ENCODE measurements at places on chromosomes 2 and 18.

- peak; percentile 41 for DNase-seq
These were observed 6.5 kb upstream of the MTERF4 start for GRCh38 chr2:241108271-241109209.

DNA sequence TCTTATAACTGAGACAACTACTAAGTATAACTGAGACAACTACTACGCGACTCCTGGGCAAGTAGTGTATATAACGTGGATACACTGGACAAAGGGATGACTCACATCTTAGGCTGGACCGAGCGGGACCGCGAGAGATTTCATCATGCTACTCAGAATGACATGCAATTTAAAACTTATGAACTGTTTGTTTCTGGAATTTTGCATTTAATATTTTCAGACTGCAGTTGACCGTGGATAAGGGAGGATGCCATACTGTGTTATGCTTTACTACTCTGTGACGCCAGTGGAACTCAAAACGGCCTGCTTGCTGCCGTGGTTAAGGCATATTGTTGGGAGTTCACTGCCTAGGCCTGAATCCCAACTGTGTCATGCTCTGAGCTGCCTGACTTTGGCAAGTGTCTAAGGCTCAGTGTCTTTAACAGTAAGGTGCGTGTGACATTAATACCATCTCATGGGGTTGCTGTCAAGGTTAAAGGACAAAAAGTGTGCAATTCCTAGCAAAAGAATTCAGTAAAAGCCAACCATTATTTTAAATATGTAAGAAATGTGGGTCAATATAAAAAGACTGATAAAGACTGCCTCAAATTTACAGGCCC, 64.6 kb downstream of the BMP10 start:
- DNase-seq = no peak

GRCh38 chr2:164933671-164934189, 21.6 kb downstream of the SLC38A11 start:
- no peak for DNase-seq

GRCh38 chr18:29104227-29104626, 927.3 kb upstream of the CDH2 start:
- no peak for DNase-seq

GRCh38 chr2:125427721-125428315, 1228.1 kb upstream of the GYPC start:
- DNase-seq = no peak

GRCh38 chr18:35618289-35618688, 36.7 kb downstream of the GALNT1 start:
- DNase-seq = no peak

DNA sequence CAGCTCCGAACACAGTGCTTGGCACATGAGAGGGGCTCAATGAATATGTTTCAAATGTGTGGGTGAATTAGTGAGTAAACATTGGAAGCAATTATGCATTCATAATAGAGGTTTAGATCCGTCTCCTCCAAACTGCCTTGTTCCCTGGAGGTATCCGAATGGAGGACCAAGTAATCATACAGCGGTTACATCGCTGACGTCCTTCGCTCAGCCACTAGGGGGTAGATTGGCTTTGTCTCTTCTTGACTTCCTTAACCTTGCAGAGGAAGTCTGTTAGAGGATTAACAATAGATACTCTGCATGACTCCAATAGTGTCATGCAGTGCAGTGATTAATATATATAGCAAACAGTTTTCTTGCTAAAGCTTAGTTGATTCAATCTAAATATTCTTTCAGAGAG, 517.0 kb downstream of the PTPRM start:
- DNase-seq = no peak

GRCh38 chr2:27915191-27915590, 24.7 kb downstream of the BABAM2 start:
- DNase-seq = no peak

DNA sequence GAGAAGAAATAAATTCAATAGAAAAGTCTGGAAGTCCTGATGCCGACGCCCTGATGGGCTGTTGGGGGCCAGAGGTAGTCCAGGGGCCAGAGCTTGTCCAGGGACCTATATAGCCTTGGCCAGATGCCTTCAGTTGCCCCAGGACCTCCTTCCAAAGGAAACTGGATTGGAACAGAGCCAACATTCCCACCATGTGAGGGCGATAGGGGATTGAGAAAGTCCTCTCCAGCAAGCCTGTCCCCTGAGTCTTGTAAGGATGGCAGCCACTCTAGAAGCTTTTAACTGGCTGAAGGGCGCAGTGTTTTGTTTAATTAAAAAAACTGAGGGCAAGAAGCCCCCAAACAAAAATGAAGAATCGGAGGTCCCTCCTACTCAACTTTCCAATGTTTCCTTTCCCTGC, 54.9 kb upstream of the CDCA7 start:
- no peak for DNase-seq

GRCh38 chr2:2769481-2770431, 438.7 kb upstream of the MYT1L start:
- no peak for DNase-seq

DNA sequence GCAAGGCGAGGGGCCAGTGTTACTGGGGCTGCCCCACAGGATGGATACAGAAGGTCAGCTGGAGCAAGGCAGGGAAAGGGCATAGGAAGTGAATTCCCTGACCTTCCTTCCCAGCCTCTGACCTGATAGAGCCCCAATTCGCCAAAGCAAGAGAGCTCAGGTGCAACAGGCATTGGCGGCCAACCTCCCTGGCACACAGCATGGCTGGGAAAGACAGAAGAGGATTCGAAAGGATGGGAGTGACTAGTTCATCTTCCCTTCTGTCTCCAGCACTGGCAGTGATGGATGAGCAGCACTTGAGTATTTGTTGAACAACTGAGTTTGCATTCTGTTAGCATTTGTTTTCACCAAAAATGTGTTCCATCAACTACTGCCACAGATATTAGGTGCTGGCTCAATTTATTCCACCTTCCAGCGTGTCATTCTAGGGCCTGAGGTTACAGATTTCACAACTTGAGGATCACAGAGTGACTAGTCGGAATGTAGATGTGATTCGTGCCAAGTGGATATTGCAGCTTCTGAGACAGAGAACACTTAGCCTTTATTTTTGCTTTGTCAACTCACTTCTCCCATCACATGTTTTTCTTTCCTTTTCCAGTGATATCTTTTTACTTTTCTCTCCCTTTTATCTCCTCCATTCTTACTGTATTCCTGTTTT, 6.2 kb downstream of the COPS8 start:
- DNase-seq = no peak

DNA sequence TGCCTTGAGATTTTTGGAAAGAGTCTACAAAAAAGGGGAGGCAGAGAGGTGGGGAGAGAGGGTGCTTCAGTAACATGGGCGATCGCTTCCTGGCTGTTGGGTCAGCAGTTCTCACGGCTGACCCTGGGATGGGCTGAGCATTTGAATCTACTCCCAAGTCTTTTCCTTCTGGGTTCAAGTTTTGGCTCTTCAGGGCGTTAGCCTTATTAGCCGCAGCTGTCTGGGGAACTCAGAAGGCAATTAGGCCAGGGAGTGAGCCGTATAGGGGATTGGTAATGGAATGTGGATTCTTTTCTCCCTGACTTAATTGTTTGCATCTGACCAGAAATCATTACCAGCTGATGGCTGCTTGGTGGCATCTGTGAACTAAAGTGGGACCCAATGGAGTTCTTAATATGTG, 250.5 kb upstream of the SKOR2 start:
- no peak for DNase-seq

GRCh38 chr2:23050388-23050787, 334.6 kb upstream of the KLHL29 start:
- no peak for DNase-seq

- no peak for DNase-seq
These were observed 9.6 kb upstream of the ITPRIPL1 start for GRCh38 chr2:96315400-96316071.

DNA sequence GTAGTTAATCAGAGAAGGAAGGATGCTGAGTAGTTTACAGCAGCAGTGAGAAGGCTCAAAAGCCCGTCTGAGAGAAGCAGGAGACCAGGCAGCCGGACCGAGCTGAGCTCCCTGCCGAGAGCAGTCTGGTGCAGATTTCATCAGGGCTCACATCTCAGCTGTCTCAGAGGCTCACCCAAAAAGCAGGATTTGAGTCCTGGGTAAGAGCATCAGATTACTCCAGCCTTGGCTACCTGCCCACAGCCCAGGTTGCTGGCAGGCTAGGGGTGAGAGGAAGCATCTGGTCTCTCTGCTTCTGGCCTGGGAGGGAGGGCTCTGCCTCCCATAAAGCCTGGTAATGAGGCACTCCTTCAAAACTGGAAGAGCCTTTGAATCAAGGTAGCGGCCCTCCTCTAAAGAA, 140.5 kb downstream of the ST6GAL2 start:
- DNase-seq = no peak

DNA sequence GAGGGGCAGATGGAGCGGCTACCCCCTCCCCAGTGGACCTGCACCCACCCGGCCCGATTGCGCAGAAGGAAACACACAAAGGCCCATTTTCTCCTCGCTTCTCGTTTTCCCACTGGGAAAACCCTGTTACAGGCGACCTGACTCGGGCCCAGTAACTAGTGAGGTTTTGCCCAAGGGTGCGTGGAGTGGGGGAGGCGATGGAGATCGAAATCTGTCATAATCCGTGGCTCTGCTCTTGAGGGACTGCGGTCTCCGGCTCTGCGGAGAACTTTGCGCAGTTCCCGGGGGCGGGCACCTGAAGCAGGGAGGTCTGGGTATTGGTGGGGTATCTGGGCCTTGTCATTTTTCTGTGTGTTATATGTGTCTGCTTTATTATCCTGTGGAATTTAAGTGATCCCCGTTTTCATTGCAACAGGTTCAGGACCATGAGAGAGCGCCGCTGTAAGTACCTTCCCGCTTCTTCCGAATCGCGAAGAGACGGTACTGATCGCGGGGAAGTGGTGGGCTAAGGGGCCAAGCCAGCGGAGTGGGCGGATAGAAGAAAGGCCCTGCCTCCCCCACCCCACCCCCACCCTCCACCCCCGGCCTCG, 4.0 kb upstream of the HOXD4 start:
- DNase-seq = no peak

DNA sequence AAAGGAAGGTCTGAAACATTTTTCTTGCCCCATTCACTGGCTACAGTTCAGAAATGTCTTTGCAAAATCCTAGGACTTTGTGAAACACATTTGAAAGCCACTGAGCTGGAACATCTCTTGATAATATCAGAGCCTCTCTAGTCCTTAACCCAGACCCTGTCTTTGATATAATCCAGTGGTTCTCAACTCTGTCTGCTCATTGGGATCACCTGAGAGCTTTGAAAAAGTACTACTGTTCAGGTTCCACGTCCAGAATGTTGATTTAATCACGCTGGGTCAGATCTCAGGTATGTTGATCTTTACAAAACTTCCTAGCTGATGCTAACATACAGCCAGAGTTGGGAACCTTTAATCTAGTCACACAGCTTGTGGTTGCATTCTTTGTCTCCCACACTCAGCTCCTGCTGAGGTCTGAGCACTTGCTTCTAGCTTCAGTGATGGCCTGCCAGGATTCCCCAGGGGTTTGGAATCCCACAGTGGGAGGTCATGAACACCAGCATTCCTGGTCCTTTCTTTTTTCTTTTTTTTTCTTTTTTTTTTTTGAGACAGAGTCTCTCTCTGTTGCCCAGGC, 262.7 kb downstream of the SETBP1 start:
- no peak for DNase-seq

DNA sequence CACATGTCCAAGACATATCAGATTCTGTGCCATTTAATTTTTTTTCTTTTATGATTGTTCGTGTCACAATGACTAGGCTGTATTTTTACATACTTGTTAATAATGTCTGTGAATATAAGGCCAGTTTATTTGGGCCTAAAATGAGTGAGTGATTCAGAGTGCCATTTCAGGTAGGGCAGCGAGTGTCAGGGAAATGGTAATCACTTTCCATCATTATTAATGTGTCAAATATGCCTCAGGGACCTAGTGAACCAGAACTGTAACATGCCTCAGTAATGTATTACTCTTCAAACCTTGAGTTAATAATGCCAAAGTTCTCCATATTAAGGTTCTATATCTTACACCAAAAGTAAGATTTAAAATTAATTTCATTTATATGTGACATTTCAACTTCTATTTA, 8.6 kb downstream of the FAM171B start:
- DNase-seq = no peak

- no peak for DNase-seq
These were observed 4.2 kb upstream of the USP14 start for GRCh38 chr18:154151-154550.

- DNase-seq = no peak
These were observed 107.5 kb downstream of the SLC8A1 start for GRCh38 chr2:40344364-40344763.

DNA sequence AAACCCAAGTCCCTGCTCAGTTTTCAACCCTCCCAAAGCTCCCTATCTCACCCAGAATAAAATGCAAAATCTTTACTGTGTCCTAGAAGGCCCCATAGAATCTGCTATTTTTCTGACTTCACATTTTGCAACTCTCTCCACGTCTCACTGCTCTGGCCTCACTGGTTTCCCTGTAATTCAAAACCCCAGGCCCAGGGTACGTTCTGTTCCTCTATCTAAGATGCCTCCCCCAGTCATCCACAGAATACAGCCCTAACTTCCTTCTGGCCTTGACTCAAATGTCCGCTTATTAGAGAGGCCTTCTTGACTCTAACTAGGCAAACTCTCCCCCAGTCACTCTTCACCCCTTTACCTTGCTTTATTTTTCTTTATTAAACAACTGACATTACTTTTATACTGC, 42.0 kb downstream of the FAM161A start:
- DNase-seq = no peak

- DNase-seq = no peak
These were observed 166.3 kb downstream of the C1D start for GRCh38 chr2:67896476-67896875.

- DNase-seq = no peak
These were observed 313.5 kb downstream of the RPRM start for GRCh38 chr2:153165021-153165420.

- DNase-seq = no peak
These were observed 38.4 kb upstream of the ACKR3 start for GRCh38 chr2:236531195-236531594.

GRCh38 chr2:42558827-42559226, 9.6 kb upstream of the MTA3 start:
- DNase-seq = no peak

- no peak for DNase-seq
These were observed 47.3 kb downstream of the RBKS start for GRCh38 chr2:27842894-27843293.

DNA sequence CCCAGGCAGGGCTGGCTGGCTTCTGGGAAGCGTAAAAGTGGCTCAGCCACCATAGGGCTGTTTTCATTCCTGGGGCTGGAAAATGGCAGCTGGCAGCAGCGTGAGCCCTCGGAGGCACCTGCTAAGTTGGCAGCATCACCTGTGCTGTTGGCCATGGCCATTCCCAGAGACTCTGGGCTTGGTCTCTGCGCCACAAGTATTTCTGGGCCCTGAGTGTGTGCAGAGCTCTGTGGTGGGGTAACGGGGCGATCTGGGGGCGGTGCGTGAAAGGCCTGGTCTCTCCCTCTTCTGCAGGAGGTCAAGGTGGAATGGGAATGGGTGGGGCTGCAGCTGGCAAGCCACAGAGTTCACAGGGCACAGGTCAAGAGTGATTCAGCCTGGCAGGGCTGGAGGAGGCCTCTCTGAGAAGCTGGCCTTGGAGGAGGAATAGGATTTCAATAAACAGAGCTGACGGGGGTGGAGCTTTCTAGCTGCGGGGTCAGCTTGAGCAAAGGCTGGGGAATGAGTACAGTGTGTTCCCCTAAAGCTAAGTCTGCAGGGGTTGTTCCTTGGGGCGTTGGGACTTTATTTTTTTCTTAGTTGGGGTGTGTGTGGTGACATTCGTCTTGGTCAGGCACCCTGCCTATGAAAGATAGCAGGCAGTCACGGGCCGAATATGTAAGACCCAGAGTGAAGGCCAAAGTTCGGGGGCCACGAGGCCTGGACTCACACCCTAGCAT, 10.3 kb upstream of the NTSR2 start:
- DNase-seq = peak; percentile 63

- DNase-seq = no peak
These were observed 35.7 kb downstream of the CDC42EP3 start for GRCh38 chr2:37635504-37636380.
